AML-193 (cell line): ENCODE measurements at places on chromosomes 1 and 21.

DNA sequence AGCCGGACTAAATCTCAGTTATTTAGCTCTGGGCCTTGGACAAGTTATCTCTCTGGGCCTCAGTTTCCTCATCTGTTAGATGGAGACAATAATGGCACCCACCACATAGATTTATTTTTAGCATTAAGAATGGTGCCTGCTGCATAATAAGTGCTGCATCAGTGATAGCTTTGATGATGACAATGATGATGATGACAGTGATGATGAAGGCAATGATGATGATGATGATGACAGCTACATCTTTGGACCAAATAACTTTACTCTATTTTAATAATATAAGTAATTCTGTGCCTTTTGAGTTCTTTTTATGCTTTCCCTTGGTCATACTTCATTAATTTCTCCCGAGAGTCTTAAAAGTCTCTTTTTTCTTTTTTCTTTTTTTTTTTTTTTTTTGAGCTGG, 143.4 kb downstream of the C1orf21 start:
- no peak for DNase-seq

DNA sequence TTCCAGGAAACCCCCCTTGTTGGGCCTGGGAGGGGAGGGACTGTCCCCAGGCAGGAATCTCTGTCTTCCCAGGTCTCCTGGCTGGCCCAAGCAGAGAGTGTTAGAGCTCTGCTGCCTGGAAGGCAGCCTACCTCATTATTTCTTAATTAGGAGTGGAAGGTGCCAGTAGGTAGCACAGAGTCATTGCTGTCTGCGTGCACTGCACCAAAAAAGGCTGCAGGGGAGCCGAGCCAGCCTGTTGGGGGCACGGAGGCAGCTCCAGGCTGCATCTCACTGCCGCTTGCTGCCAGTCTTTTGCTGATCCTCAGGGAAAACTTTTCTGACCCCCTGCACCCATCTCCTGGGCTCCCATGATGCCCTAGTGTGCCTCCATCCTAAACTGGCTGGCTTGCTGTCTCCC, 58.1 kb downstream of the LRRN2 start:
- no peak for DNase-seq

DNA sequence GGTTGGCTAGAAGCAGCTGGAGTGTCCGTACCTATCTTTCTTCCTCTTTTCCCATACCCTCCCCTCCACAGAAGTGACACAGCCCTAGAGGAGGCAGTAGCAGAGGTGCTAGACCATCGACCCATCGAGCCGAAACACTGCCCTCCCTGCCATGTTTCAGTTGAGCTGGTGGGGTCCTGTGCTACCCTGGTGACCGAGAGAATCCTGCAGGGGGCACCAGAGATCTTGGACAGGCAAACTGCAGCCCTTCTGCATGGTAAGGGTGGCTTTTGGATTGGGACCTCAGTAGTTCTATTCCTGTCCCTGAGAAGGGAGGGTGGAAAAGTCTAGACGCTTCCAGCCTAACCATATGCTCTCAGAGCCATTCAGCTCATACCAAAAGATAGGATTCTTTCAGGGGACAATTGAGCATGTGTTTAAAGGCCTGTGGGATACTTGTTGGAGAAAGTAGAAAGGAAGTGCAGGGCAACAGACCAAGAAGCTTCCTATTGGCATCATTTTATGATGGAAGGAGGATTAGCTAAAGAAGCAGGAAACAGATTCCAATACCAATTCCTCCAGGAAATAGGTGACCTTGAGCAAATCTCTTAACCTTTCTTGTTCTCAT, 11.7 kb upstream of the BNIPL start:
- DNase-seq: peak; percentile 76

GRCh38 chr1:166906647-166907046, 30.6 kb upstream of the TADA1 start:
- DNase-seq: no peak

- no peak for DNase-seq
Measured at GRCh38 chr1:237141502-237141901, 99.5 kb downstream of the RYR2 start.

DNA sequence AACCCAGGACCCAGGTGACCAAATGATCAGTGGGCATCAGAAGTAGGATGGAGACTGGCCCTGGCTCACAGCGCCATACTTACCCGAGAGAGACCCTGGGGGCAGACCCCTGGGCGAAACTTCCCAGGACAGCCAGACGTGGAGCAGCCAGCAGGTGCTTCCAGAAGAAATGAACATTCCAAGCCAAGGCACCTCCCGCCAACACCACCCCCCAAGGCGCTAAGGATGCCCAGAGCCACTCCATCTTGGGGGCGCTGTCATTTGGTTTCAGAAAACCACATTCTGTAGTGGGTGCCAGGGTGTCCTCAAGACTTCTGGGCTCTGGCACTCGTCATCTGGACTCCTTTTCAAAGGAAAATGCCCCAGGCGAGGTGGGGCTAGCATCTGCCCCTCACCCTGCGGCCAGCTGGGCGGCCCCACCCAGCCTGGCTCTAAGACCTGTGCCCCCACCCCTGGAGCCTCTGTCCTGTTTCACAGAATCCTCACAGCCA, 98.8 kb downstream of the RIPK4 start:
- no peak for DNase-seq

GRCh38 chr1:234820597-234820996, 210.6 kb upstream of the IRF2BP2 start:
- DNase-seq: no peak

DNA sequence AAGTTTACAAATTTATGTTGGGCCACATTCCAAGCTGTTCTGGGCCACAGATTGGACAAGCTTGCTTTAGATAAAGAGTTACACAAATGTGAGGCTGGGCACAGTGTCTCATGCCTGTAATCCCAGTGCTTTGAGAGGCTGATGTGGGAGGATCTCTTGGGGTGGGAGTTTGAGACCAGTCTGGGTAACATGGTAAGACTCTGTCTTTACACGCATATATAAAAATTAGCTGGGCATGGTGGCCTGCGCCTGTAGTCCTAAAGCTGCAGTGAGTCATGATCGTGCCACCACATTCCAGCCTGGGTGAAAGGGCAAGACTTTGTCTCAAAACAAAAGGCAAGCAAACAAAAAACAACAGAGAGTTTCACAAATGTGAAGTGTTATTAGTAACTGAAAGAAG, 5.9 kb upstream of the VCAM1 start:
- no peak for DNase-seq

GRCh38 chr1:218964471-218965185, 209.1 kb upstream of the LYPLAL1 start:
- DNase-seq: no peak

DNA sequence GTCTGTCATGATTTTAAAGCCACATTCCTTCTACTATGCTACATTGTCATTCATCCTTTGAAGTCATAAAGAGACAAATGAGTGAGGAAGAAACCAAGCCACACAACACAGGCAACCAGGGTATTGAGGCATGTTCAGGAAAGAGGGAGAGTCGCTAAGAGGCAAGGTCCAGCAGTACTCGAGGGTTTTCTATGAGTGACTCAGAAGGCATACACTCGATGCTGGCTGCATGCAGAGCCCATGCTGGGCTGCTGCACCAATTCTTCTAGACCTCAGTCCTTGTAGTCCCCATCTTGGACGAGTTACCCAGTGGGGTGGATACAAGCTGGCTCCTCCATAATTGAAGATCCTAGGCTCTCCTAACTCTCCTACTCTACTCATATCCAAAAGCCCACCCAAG, 57.6 kb downstream of the OLFML2B start:
- DNase-seq: no peak

DNA sequence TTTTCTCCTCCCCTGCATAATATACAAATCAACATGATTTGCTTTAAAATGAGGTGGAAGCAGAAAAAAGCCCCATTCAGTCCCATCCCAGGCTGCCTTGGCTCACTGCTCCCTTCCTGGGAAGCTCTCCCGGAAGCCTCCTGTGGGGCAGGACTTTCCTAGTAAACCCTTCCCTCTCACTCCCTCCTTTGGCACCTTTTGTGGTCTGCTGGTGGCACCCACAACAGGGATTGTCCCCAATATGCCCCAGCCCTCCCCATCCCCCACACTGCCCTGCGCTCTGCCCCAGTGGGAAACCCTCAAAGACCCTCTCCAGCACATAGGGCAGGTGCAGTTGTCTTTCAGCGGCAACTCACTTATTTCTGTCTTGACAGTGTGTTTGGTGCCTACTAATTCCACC, 1.8 kb upstream of the TMPRSS2 start:
- no peak for DNase-seq

DNA sequence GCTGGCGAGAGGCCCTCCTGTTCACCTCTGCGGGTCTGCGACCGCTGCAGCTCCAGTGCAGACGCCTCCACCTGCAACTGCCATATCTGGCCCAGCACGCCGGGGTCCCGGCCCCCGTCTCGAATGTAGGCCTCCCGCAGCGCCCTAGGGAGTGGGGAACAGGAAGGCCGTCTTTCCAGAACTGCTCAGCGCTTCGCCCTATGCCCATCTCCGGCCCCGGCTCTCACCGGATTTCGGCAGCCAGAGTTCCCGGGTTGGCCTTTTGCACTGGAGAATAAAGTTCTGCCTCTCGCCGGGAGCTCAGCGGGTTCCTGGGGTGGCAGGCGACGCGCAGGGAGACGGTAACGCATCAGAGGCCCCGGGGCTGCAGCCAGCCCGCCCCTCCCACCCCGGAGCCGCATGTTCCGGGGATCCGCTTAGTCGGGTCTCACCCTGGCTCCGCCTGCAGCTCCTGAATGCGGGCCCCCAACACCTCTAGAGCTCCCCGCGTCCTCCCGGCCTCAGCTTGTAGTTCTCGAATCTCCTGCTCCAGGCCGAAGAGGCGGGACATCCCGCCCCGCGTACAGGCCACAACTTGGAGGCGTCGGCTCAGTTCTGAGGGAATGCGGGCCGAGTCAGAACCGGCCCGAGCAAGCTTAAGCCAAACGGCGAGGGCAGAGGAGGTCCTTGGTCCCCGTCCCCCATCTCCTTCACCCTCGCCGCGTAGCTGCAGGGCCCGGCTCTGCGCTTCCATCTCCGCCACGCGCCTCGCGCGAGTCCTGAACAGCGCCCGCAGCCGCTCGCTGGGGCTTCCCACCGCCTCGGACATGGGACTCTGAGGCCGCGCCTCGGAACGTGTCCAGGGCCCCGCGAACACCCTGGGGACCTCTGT, 1.1 kb downstream of the CCDC17 start:
- DNase-seq: no peak

DNA sequence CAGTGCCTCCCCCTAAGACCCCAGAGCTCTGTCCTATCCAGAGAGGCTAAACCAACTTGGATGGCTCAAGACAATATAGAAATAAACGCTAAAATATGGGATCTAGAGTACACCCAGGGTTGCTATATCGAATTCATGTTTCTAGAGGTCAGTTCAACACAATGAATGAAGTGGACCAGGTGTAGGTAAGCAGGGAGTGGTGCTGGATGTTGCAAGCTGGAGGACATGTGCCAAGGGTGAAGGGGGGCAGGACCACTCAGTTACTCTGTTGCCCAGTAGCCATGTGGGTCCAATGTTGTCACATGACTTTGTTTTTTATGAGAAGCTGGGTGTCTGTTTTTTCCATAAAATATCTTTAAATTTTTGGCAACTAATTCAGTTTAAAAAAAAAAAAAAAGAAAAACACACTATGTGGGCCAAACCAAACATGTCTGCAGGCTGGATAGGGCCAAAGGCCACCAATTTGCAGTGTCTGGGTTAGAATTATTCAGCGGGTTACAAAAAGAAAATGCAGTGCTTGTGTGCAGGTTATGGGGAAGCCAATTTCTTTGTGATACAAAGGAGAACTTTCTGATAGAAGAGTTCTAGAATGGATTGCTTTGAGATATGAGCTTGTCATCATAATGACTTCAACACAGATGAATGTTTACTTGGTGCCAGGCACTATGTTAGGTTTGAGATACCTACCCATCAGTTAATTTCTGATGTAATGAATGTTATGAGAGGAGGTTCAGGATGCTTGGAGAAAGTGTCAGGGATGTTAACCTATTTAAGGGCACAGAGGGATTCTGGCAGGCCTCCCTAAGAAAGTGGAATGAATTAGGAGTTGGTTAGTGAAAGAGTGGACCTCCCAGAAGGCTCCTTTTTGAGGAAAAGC, 8.9 kb downstream of the CACHD1 start:
- DNase-seq: no peak

DNA sequence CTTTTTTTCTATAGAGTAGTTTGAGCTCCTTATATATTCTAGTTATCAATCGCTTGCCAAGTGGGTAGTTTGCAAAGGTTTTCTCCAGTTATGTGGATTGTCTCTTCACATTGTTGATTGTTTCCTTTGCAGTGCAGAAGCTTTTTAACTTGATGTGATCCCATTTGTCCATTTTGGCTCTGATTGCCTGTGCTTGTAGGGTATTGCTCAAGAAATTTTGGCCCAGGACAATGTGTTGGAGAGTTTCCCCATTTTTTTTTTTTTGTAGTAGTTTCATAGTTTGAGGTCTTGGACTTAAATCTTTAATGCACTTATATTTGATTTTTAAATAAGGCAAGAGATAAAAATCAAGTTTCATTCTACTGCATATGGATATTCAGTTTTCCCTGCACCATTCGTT, 774.8 kb upstream of the ADAMTS5 start:
- DNase-seq: no peak

DNA sequence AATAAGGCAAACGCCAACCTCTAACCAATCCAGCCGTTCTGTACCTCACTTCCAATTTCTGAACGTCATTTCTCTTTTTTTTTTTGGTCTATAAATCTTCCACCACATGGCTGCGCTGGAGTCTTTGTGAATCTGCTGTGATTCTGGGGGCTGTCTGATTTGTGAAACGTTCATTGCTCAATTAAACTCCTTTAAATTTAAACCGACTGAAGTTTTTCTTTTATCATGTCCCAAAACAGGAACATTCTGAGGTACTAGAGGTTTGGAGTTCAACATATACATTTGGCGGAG, 65.5 kb upstream of the BACH1 start:
- no peak for DNase-seq

DNA sequence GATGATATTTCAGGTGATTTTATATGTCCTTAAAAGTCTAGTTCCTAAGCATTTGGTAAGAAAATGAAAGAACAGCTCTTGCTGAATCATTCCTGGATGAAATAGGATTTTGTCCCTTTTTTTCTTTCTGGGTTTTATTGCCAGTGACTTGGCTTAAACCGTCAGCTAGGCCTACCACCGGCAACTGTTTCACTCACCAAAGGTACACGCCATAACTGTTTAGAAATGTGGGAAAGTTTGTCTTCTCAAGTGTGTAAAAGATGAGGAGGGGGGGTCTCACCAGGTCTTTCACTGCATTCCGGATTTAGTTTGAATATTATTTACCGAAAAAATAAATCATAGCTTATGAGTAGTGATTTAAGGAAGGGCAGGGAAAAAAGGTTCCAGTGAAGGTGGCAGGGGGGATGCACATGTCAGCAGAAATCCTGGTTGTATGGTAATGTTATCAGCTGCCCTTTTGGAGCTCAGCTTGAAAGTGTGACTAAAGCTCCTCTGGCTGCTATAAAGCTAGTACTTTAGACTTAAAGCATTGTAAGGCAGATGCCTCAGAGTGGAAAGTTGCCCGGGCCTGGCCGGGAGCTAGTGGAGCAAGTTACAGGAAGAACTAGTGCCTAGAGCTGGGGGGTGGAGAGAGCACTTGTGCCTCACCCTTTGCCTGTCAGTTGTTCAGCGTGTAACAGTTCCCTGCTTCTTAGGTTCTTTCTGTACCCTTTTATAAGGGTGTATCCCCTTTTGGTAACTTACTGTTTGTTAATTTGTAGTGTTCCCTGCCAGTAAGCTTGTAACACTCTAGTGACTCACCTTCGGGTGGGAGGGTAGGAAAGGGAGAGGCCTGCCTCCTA, 3.1 kb downstream of the ATP1A1 start:
- DNase-seq: no peak
